ENCODE measurements at places on chromosomes 4 and X. TPM values are rescaled to one million over a fixed set of nuclear protein-coding genes. Genes with fewer than 3 reads are reported as not detected.

The GAGE12E gene
- total RNA-seq = not detected

The SORCS2 gene
- not detected for total RNA-seq

The GABRE gene
- not detected for total RNA-seq

The TAF7L gene
- not detected for total RNA-seq

The NXF2 gene
- not detected for total RNA-seq

The GLUD2 gene
- 0.32 TPM for total RNA-seq

The AMELX gene
- not detected for total RNA-seq

The TENT5D gene
- total RNA-seq = not detected

The METTL14 gene
- 52.3 TPM for total RNA-seq

DNA sequence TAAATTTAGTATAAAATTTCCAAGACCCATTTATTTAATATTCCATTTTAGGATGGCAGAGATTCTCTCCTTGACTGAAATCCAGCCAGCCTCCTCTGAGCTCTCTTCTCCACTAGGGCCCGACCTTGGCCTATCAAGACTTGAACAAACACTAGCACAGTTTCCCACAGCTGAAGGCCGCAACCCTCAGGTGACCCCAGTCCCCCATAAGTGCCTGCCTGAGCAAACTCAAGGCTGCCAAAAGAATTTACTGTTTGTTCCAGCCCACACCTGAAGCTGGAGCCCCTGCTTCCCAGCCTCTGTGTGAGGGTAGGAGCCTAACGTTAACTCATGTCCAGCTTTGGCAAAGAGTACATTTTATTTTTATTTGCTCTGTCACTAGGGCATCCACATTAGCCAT, 629.0 kb upstream of the ZFP42 start:
- H3K27me3 ChIP-seq = no peaks in the 10 kb centered on the region
- no peaks in the 10 kb centered on the region for H3K4me1 ChIP-seq
- no peak overlapping the region for H3K27ac ChIP-seq

DNA sequence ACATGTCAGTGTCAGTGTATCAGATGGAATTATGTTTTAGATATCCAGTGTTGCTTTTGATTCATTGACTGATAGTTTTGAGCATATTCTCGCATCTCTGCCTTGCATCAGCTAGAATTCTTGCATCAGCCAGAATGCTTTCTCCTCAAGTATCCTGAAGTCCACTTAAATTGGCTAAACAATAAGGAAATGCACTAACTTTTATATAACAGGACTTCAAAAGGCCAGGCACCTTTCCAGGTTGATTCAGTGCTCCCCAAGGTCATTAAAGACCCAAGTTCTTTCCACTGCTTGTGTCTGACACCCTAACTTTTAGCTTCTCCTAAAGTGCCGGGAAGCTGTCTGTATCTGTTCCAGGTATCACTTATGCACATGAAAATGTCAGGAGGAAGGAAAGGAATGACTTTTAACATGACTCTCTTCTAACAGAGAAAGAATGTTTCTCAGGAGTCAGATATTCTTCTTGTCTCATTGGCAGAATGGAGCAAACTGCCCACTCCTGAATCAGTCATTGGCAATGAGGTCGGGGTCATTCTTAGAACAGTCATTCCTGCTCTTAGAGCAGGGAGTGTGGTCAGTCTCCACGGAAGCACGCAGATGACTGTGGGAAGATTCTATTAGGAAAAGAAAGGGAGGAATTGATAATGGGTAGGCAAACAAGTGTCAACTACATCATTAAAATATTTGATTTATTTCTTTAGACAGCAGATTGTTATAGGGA, 92.9 kb upstream of the TLL1 start:
- no peak overlapping the region for H3K27ac ChIP-seq
- H3K4me1 ChIP-seq = no peaks in the 10 kb centered on the region
- H3K27me3 ChIP-seq = no peaks in the 10 kb centered on the region

DNA sequence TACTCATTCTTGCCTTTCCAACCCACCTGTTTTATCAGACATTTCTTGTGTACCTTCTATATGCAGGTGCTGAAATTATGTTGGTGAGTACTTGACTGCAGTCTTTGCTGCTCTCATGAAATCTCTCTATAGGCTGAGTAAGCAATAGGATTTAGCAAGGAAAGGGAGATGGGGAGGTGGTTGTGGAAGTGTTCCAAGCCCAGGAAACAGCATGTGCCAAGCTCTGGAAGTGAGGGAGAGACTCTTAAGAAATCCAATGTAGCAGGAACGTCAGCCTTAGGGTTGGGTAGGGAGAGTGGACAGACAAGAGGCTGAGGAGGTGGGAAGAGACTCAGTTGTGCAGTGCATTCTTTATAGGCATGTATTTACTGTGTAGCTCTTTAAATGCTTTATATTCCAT, 5.6 kb downstream of the SEPTIN11 start:
- no peak overlapping the region for H3K27ac ChIP-seq
- DNase-seq = no peak
- H3K4me3 ChIP-seq = no peak overlapping the region
- no peaks in the 10 kb centered on the region for H3K27me3 ChIP-seq

DNA sequence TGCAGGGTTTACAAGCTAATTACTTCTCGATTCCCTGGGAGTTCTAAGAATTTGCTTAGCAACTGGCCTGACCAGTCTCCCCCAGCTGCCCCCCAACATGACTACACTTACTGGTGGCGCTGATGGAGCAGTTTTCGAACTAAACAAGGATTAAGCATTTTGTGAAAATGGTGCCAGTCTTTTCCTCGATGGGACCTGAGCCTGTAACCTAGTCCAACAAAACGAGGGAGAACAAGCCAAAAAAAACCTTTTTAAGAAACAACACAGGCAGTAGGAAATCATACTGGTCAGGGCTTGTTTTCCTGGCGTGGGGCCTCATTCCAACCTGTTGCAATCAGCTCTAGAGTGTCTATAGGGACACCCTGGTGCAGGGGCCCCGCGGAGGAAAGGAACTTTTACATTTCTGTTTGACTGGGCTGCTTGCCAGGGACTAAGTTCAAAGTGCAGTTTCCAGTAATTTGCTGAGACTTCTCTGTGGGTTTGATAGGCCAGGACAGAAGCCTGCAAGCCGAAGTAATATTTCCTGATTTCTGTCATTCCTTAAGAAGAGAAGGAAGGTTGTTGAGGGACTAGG, 158.7 kb downstream of the SPRY1 start:
- no peak for DNase-seq
- H3K4me1 ChIP-seq = no peaks in the 10 kb centered on the region
- H3K27me3 ChIP-seq = no peaks in the 10 kb centered on the region
- no peak overlapping the region for H3K4me3 ChIP-seq
- no peak overlapping the region for H3K27ac ChIP-seq

- peak overlapping the region; percentile 74 for H3K4me3 ChIP-seq
- peak; percentile 73 for DNase-seq
These were observed 1.2 kb downstream of the CORIN start for GRCh38 chr4:47836641-47837093.

DNA sequence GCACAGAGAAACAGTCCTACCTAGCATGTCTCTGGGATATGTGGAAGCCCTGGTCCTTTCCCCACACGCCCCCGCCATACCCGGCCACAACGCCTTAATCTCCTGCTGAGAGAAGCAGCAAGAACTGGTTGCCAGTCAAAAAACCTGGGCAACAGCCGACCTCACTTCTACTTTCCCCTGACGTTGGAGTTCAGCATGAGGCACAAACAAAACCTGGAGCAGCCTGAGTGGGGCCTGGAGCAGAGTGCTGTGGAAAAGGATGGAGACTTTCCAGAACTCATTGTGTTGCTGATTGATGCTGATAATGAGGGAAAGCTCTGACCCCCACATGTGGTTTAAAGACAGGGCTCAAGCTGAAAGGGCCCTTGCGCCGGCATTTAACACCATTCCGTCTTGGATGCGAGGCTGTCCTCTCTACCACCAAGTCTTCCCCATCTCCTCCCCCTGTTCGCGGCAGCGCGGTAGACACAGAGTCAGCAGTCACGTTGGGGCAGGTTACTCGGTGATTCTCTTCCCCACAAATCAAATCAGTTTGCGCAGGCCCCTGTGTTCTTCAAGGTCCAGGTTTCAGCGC, 666 bp downstream of the CCDC158 start:
- no peak for DNase-seq
- no peaks in the 10 kb centered on the region for H3K36me3 ChIP-seq
- H3K4me3 ChIP-seq = no peak overlapping the region
- no peaks in the 10 kb centered on the region for H3K27me3 ChIP-seq

- no peaks in the 10 kb centered on the region for H3K36me3 ChIP-seq
- no peak overlapping the region for H3K4me3 ChIP-seq
- peaks cover 3% of the 10 kb centered on the region for H3K27me3 ChIP-seq
- H3K27ac ChIP-seq = no peak overlapping the region
- no peaks in the 10 kb centered on the region for H3K4me1 ChIP-seq
- no peak for DNase-seq
These were observed 162.5 kb upstream of the MED14 start for GRCh38 chrX:40897718-40898270.

DNA sequence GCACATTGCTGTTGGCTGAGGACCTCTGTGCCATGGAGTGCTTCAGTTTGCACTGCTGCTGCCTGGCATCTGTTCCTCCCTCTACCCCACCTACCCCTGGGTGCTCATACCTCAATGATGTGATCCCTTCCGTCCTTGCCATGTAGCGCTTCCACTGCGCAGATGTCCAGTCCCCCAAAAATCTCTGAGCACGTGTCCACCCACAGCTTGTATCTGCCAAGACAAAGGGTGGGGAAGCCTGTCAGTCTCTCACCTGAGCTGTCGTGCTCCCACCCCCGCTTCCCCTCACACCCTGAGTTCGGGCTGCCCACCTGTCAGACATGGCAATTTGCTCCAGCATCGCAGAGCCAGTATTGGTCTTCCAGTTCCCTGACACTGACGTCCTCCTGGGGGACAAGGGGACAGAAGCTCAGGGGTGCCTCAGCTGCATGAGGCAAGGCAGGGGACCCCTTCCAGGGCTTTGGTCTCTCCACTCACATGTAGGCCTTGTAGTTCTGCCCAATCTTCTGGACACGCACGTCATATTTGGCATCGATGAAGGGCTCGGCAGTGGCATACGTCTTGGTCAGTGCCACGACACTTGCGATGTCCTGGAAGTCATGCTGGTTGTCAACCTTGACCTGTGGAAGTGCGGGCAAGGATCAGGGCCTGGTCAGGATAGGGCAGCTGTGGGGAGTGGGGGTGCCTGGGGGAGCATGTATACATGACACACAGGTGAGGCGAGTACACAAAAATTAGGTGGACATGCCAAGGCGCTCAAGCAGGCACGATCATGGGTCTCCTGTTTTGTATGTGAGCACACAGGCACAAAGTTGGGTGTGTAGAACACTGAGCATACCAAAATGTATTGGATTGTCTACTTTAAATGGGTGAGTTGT, 6.0 kb upstream of the TIMP1 start:
- no peak overlapping the region for H3K4me3 ChIP-seq
- H3K27ac ChIP-seq = no peak overlapping the region
- H3K4me1 ChIP-seq = peaks cover 3% of the 10 kb centered on the region
- no peaks in the 10 kb centered on the region for H3K27me3 ChIP-seq
- H3K36me3 ChIP-seq = peaks cover 3% of the 10 kb centered on the region

GRCh38 chr4:132565542-132565941, 583.6 kb upstream of the PCDH10 start:
- H3K4me1 ChIP-seq = no peaks in the 10 kb centered on the region
- no peak overlapping the region for H3K4me3 ChIP-seq
- DNase-seq = no peak
- no peak overlapping the region for H3K27ac ChIP-seq
- H3K27me3 ChIP-seq = no peaks in the 10 kb centered on the region

GRCh38 chr4:138775890-138776289, 239.7 kb upstream of the NOCT start:
- no peaks in the 10 kb centered on the region for H3K4me1 ChIP-seq
- no peak overlapping the region for H3K27ac ChIP-seq
- no peak for DNase-seq
- H3K27me3 ChIP-seq = no peaks in the 10 kb centered on the region
- no peaks in the 10 kb centered on the region for H3K36me3 ChIP-seq
